Spleen (tissue), 13 donors: ENCODE measurements at places on chromosomes 7 and 10. TPM values are rescaled to one million over a fixed set of nuclear protein-coding genes. Genes with fewer than 3 reads are reported as not detected.

The GIMAP6 gene
- 18.2 TPM for polyA plus RNA-seq

The FAM237B gene
- polyA plus RNA-seq, result not detected

The GIMAP2 gene
- 48.5 TPM for polyA plus RNA-seq

The HABP2 gene
- not detected for polyA plus RNA-seq

The EBF3 gene
- 0.19 TPM for polyA plus RNA-seq

The OR2A12 gene
- polyA plus RNA-seq, result not detected

The AMZ1 gene
- polyA plus RNA-seq, result 1.6 TPM
